ENCODE measurements at places on chromosomes 1 and 21.

DNA sequence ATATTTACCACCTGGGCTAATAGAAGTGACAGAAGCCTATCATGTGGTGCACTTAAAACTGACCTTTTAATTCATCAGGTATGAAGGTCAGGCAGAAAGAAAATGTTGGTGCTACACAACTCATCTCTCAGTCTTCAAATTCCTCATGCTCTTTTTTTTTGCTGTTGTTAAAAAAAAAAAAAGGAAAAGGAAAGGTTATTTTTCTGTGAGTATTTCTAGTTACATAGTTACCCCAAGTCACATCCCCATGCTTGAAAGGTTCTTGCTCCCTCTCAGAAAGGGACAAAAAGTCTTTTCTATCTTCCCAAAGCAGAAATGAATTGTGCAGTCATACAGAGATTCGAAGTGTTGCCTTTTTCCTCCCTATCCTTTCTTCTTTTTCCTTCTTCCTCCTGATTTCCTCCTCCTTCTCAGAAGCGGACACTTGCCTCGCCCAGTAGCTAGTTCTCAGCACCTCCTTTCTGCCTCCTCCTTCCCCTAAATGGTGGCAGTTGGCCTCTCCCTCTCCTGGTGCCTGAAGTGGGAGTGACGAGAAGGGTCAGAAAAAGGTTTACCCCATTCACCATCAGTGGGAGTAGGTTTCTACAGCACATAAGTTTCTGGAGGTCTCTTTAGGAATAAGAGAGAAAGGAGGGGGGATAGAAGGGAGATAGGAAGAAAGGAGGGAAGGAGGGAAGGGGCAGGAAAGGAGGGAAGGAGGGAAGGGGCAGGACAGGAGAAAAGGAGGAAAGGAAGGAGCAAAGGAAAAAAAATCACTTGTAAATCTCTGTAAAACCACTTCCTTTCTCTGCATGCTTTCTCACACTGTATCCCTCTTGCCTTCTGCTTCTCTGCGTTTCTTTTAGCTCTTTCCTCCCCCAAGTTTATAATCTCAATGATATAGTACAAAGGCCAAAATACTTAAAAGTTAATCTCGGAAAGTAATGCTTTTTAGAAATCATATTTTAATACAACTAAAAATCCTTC lies 20.4 kb upstream of the C1orf105 start:
- no peak for DNase-seq

- DNase-seq = no peak
Observed at GRCh38 chr1:165824269-165824643, 3.2 kb upstream of the UCK2 start.

DNA sequence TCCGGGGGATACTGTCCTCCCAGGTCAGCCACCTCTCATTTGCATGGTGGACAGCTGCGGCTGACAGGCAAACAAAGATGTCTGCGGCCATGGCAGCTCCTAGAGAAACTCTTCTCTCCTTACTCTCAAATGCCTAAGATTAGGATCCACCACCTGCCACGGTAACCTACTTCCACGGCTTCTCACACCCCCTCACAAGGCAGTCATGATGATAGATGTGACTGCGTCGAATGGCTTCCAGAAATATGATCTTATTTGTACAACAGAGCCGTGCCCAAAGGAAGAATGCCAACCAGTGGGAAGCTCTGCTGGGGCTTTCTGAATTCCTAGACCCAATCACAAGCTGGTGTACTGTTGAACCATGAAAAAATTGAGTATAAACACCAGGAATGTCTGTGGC lies 73.4 kb downstream of the BACE2 start:
- DNase-seq = no peak

DNA sequence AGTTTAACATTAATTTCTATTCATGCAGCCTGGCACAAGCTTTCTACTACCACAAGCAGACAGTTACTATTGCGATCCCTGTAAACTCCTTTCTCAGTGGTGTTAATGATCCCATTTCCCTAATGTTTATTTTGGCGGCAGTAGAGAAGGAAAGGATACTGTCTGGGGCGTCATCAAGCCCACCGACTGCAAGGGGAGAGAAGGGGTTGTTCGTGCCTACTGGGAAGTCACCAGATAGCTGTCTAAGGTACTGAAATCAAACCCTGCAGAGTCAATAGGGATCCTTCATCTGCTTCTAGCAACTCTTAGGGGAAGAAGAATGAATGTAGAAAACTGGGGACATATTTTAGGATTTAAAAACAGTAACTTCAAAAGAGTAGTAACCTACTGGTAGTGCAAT lies 95.2 kb upstream of the ADAR start:
- DNase-seq = no peak

- DNase-seq = peak; percentile 86
Observed at GRCh38 chr1:151372058-151372934, at the start of gene SELENBP1. SELENBP1 (minus strand) TSS chr1:151372705; CDS start chr1:151372641, 64 bp downstream.

DNA sequence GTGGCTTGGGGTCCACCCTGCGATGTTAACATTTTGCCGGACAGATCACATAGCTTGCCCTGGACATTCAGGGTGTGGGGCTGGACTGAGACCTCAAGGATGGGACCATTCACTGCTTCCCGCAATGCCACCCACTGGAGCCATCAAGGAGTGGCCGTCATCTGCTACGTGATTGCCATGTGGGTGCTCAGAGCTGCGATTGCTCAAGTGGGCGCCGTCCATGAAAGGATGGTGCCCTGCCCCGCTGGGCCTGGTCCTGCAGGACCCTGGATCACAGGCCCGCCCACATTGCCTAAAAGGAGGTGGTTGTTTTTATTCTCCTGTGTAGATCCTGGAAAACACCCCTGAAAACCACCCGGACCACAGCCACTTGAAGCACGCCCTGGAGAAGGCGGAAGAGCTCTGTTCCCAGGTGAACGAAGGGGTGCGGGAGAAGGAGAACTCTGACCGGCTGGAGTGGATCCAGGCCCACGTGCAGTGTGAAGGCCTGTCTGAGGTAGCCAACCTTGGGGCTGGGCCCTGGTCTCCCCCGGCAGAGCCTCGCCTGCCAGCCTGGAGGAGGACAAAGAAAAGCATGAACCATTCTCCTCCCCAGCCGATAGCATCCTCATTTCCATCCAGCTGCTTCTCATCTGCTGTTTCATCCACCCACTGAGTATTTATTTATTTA lies 40.4 kb downstream of the ATP5PO start:
- no peak for DNase-seq

DNA sequence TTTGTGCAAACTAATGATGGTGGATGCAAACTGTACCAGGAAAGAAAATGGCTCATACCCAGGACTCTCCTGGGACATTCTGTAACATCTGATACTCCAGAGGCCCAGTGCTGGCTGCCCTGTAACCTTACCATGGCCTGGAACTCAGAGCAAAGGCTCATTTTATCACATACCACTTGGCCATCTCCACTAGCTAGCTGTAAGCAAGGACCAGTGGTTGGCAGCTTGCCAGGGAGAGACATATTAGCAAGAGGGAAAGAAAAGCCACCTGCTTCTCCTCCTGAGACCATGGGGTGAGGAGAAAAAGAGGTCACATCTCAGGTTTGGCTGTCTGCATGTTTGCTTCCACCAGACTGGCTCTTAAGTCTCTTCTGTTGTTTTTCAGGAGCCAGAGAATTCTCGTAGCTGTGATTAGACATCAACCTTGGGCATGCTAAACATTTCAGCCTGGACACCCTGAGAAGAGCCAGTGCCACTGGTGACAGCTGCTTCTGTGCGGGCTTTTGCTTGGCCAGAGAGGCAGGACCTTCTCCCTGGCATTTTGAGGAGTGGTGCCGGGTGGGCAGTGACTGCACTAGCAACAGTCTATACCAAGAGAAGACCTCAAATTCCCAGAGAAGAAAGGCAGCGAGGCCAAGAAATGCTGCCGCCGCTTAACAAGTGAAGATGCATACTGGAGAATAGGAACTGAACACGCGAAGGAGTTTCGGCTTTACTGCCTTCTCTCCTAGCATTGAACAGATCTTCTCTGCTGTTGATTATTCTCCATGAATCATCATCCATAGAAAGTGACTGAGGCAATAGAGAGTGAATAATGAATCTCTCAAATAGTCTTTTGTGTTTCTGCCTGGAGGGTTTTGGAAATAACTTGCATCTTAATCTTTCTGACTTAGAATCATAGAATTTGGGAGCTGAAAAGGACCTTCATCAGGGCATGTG lies 6.7 kb upstream of the INKA2 start:
- DNase-seq = no peak

- DNase-seq = no peak
Observed at GRCh38 chr1:15756143-15757015, 2.2 kb upstream of the FBLIM1 start.

GRCh38 chr1:60668585-60668984 lies 413.8 kb upstream of the NFIA start:
- no peak for DNase-seq

DNA sequence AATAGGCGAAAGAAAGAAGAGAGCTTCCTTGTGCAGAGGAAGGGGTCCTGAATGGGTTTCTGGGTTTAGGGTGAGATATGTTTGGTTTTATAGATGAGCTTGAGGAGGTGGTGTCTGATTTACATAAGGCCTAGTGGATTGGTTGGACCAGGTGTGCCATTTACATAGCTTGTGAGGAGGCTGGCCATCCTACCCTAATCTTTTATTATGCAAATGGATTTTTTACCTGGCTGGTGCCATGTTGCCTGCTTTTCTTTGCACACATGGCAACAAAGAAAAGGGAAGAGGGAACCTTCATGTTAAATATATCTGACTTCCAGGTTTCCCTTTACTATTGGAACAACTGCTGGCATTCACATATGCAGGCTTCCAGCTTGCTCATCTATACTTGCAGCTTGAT lies 585.3 kb downstream of the PTPRU start:
- no peak for DNase-seq

GRCh38 chr1:151939779-151940178 lies 30.5 kb upstream of the THEM4 start:
- no peak for DNase-seq

- no peak for DNase-seq
Observed at GRCh38 chr1:204746838-204747442, 61.4 kb upstream of the LRRN2 start.

- DNase-seq = no peak
Observed at GRCh38 chr21:38376693-38377092, 119.9 kb downstream of the KCNJ15 start.
